ENCODE measurements at places on chromosomes 13 and 19.
A peak's percentile ranks its signal among the peaks of the same experiment; 100 is the strongest.

GRCh38 chr13:29193083-29193482 lies 372.9 kb downstream of the MTUS2 start:
- no peak for DNase-seq

- no peak for DNase-seq
Measured at GRCh38 chr13:105247830-105248229, 1287.6 kb downstream of the EFNB2 start.

DNA sequence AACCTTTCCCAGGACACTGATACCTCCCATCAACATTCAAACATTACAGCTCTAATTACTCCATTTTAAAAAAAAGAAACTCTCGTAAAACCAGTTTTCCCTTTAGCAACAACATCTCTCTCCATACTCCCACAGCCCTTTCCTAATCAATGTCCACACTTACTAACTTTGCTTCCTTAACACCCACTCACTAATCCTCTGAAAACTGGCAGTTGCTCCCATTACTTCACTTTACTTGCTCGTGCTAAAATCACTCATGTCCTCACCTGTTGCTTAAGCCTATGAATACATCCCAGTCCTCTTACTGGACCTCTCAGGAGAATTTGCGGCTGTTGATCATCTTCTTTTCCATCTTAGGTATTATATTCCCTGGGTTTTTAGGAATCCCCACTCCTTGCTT lies 44.8 kb downstream of the RBM26 start:
- DNase-seq = no peak

GRCh38 chr19:7618771-7619510 lies 10.4 kb downstream of the XAB2 start:
- no peak for DNase-seq

DNA sequence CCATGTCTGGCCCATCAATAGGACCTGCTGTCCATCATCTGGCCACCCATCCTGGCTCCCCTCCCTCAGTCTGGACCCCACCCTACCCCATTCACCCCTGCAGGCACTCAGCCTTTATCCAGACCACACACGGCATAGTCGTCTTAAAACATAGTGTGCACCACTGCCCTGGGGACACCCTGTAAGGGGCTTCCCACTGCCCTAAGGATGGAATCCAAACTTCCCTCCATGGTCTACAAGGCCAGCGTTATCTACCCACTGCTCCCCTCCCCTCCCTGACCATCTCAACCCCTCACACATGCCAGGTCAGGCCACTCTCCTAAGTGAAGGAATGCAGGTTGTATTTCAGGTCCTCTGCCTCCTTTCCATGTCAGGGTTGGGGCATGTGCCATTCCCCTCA lies 352.7 kb upstream of the ZNF507 start:
- DNase-seq = no peak

DNA sequence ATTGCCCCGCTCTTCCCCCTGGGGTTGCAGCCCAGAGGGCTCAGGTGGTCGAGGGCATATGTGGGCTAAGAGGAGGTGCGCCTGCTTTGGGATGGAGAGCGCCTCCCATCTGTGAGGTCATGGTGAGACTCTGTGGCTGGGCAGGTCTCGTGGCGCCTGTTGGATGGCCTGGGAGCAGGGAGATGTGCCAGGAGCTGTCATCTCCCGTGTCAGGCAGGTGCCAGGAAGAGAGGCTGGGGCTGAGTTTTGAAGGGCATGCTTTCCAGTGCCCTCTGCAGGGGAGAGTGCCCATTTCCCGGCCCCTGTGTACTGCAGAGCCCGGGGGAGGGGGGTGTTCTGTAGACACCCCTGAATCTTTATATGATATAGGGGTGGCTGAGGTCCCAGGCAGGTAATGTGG lies 2.8 kb downstream of the WTIP start:
- DNase-seq = no peak

DNA sequence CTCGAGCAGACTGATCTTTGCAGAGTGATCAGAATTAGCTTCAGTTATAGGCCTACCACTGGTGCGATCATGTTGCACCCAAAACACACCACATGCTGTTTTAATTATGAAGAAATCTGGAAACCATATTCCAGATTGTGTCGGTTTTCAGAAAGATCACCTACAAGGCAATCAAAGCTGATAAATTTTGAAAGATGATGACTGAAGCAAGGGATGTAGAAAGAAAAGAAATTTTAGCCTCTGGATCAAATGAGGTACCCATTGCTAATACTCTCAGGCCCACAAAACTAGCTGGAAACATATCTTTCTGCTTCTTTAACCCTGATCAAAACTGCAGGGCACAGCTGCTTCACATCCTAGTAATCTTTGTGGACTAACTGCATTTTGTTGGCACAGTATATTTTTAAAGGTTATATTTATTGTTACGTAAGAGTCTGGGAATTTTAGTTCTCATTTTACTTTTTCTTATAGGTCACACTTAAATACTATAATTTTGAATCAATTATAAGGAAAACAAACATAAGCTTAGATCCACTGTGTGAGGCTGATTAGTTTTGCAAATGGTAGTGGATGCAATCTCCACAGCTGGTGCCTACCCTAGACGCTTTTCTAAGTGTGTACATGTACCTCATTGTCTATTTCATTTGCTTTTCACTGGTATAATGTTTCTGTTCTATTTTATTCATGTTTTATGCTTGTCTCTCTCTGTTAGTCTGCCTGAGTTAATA lies 150.9 kb downstream of the RGCC start:
- DNase-seq = no peak

DNA sequence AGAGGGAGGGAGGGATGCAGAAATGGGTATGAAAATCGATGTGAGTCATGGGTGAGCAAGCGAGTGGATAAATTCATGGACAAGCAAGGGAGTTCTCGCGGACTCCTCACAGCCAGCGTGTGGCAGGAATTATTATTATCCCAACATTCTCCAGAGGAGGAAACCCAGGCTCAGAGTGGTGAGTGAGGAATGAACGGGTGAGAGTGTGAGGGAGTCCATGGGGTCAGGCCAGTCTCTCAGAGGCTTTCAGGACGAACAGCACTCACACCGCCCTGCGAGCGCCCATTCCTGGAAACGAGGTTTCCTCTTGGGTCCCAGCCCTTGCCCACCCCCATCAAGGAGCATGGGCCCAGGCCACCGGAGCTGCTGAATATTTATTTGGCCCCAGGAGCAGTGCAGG lies 6.3 kb upstream of the DNAAF3 start:
- DNase-seq = peak; percentile 71

DNA sequence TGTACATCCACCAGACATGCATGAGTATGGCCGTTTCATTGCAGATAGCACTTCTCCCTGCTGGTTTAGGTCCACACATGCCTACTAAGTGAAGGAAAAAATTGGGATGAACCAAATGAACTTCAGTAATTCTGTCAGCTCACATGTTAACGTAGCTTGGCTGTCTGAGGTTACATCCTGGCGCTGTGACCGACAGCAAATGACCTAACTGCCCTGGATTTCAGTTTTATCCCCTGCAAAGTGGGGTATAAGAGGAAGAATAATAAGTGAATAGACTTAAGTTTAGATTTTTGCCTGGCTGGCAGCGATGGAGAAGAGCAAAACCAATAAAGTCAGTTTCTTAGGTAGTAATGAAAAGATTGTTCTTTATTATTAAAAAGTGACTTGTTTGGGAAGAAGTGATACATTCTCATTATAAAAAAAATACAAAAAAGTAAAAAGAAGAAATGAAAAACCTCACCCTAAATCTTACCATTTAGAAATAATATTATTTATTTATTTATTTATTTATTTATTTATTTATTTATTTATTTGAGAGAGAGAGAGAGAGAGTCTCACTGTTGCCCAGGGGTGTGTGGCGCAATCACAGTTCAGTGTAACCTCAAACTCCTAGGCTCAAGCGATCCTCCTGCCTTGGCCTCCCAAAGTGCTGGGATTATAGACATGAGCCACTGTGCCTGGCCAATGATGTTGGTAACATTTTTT lies 4.2 kb upstream of the RNF113B start:
- no peak for DNase-seq

DNA sequence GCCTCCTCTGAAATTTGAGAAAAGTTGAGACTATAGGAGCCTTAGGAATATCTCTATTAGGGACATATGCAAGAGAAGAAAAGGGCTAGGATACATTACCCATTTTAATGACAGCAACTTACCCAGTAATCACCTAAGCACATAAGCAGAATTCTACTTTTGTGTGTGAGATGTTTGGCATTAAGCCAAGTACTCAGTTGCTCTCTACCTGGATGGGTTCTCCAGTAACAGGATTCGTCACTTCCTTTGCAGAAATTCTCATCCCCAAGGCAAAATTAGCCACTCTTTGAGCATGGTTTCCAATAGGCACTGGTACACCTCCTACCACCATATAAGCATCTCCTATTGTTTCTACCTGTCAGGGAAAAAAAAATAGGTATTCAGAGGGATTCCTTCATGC lies 95.1 kb downstream of the C13orf42 start:
- no peak for DNase-seq

DNA sequence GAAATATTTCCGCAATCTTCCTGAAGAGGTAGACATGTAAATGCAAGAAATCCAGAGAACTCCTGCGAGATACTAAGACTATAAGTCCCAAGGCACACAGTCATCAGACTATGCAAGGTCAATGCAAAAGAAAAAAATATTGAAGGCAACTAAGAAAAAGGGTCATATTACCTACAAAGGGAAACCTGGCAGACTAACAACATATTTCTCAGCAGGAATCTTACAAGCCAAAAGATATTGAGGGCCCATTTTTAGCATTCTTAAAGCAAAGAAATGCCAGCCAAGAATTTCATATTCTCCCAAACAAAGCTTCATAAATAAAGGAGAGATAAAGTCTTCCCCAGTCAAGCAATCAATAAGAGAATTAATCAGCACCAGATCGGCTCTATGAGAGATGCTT lies 298.5 kb upstream of the ATXN8OS start:
- DNase-seq = no peak

DNA sequence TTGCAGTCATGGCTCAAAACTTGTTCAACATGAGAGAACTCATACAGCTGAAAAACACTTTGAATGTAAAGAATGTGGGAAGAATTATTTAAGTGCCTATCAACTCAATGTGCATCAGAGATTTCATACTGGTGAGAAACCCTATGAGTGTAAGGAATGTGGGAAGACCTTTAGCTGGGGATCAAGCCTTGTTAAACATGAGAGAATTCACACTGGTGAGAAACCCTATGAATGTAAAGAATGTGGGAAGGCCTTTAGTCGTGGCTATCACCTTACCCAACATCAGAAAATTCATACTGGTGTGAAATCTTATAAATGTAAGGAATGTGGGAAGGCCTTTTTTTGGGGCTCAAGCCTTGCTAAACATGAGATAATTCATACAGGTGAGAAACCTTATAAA lies 20.1 kb downstream of the ZNF283 start:
- DNase-seq = no peak

DNA sequence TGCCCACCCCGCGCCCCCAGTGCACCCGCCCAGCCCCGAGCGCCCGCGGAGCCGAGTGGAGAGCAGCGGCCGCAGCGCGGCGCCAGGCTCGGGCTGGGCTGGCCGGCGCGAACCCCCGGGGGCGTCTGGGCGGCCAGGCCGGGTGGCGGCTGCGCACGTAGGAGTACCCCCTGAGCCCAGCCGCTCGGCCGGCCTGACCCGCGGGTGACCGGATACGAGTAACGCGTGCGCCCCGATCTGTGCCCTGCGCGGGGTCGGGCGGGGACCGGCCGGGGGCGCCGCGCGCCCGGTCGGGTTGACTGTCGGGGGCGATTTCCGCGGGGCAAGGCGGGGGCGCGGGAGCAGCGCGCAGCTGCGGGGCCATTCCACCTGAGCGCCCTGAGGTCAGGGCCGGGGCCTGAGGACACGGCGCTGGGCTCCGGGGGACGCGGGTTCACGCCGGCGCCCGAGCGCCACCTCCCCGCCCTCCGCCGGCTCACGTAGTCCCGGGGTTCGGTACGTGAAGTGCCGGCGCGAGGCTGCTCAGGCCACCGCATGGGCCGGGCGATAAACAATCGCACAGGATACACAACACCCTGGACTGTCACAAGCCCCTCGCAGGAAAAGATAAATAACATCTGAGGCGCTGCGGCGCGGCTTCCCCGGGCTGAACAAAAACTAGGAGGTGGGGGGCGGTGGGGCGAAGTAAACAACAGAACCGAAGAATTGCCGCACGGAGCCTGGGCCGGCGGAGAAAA lies 37.6 kb upstream of the FLT1 start:
- DNase-seq = peak; percentile 62

DNA sequence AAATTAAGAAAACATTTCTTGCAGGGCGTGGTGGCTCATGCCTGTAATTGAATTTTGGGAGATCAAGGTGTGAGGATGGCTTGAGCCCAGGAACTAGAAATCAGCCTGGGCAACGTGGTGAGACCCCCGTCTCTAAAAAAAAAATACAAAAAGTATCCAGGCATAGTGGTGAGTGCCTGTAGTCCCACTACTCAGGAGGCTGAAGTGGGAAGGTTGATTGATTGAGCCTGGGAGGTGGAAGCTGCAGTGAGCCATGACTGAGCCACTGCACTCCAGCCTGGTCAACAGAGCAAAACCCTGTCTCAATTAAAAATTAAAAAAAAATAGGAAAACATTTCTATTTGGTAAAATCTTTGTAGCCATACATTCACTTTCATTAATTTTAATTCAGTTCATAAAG lies 526.5 kb downstream of the PCDH9 start:
- no peak for DNase-seq

DNA sequence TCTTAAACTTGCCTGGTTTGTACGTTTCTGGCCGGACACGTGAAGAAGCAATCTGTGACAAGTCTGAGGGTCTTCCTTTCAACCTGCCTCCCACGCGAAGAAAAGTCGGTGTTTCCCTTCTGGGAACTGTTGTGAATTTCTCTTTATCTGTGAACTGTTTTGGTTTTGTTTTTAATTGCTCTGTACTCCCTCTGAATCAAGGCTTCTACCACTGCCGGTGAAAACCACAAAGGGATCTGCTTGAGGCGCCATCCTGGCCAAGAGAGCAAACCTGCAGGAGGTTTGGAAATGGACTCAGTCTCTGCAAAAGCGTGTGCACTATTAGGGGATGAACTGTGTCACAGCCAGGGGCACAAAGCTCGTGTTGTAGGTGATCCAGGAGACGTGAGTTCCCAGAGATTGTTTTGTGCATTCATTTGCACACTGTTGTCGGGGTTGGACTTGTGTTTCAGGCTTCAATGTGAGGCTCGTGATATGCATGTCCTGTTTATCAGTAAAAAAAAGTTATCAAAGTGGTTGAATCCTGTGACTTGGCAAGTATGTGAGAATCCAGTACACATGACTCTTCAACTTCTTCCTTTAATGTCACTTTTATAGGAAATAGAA lies 9.7 kb downstream of the SIGLEC8 start:
- no peak for DNase-seq

GRCh38 chr13:109779074-109779473 lies 7.3 kb downstream of the IRS2 start:
- DNase-seq = no peak
